ENCODE measurements at places on chromosomes 12 and 14. TPM values are rescaled to one million over a fixed set of nuclear protein-coding genes. Genes with fewer than 3 reads are reported as not detected.
A peak's percentile ranks its signal among the peaks of the same experiment; 100 is the strongest.

C14orf180 gene
- polyA plus RNA-seq: not detected

TBX3 gene
- polyA plus RNA-seq: not detected

KRT71 gene
- polyA plus RNA-seq: not detected

TMEM117 gene
- 7.8 TPM for polyA plus RNA-seq

IGF1 gene
- not detected for polyA plus RNA-seq

YEATS4 gene
- 24.3 TPM for polyA plus RNA-seq

KLRB1 gene
- polyA plus RNA-seq: 0.47 TPM

MLEC gene
- 32.0 TPM for polyA plus RNA-seq

CCDC175 gene
- polyA plus RNA-seq: not detected

TAS2R13 gene
- polyA plus RNA-seq: not detected

- DNase-seq: no peak
- H3K36me3 ChIP-seq: no peaks in the 10 kb centered on the region
- no peak overlapping the region for H3K4me3 ChIP-seq
- peaks cover 28% of the 10 kb centered on the region for H3K4me1 ChIP-seq
- H3K27me3 ChIP-seq: no peaks in the 10 kb centered on the region
These were observed 2.3 kb upstream of the NAA30 start for GRCh38 chr14:57388067-57388466.

- DNase-seq: no peak
- no peaks in the 10 kb centered on the region for H3K4me1 ChIP-seq
- peaks cover 8% of the 10 kb centered on the region for H3K27me3 ChIP-seq
- H3K36me3 ChIP-seq: no peaks in the 10 kb centered on the region
- no peak overlapping the region for H3K4me3 ChIP-seq
- H3K27ac ChIP-seq: no peak overlapping the region
These were observed 8.3 kb upstream of the SPTSSA start for GRCh38 chr14:34470319-34470718.

DNA sequence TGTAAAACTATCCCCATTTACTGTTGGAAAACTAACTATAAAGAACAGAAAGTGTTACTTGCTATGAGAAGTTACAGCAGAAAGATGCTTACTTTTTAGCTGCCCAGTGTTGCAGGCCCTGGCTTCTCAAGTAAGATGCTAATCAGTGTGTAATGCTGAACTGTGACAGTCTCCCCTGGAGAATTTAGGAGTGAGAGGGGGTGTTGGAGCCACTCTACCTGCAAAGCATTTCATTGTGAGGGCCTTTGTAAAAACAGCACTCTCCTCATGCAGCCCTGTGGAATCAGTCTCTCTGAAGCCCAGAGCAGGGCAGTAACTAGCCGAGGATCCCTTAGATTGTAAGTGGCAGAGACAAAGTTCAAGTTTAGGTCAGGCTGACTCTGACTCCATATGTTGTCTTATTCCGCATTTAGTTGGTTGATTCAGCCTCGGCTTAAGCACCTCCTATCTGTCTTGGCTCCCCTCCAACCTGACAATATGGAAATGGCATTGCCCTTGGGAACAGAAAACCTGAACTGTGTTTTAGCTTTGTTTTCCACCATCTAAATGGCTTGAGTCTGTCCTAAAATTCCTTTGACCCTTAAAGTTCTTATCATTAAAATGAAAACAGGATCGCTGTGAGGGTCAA, 141.3 kb downstream of the PRKCH start:
- no peaks in the 10 kb centered on the region for H3K27me3 ChIP-seq
- H3K27ac ChIP-seq: no peak overlapping the region
- DNase-seq: no peak
- peaks cover 16% of the 10 kb centered on the region for H3K4me1 ChIP-seq
- no peaks in the 10 kb centered on the region for H3K36me3 ChIP-seq
- H3K4me3 ChIP-seq: no peak overlapping the region

- peak overlapping the region; percentile 29 for H3K27ac ChIP-seq
- no peak for DNase-seq
- no peaks in the 10 kb centered on the region for H3K27me3 ChIP-seq
- no peak overlapping the region for H3K4me3 ChIP-seq
These were observed 31.2 kb downstream of the CREBL2 start for GRCh38 chr12:12642916-12643315.

- peaks cover 16% of the 10 kb centered on the region for H3K27me3 ChIP-seq
- no peak overlapping the region for H3K4me3 ChIP-seq
- no peak for DNase-seq
- no peaks in the 10 kb centered on the region for H3K4me1 ChIP-seq
These were observed 40.1 kb upstream of the CRY1 start for GRCh38 chr12:107133462-107133861.

- DNase-seq: no peak
- H3K4me1 ChIP-seq: no peaks in the 10 kb centered on the region
- H3K36me3 ChIP-seq: no peaks in the 10 kb centered on the region
- no peak overlapping the region for H3K4me3 ChIP-seq
These were observed 239.5 kb downstream of the GXYLT1 start for GRCh38 chr12:41905073-41905758.

- H3K27me3 ChIP-seq: no peaks in the 10 kb centered on the region
- H3K4me1 ChIP-seq: no peaks in the 10 kb centered on the region
- no peaks in the 10 kb centered on the region for H3K36me3 ChIP-seq
- no peak overlapping the region for H3K4me3 ChIP-seq
- H3K27ac ChIP-seq: no peak overlapping the region
These were observed 450.7 kb downstream of the AACS start for GRCh38 chr12:125515887-125516286.

DNA sequence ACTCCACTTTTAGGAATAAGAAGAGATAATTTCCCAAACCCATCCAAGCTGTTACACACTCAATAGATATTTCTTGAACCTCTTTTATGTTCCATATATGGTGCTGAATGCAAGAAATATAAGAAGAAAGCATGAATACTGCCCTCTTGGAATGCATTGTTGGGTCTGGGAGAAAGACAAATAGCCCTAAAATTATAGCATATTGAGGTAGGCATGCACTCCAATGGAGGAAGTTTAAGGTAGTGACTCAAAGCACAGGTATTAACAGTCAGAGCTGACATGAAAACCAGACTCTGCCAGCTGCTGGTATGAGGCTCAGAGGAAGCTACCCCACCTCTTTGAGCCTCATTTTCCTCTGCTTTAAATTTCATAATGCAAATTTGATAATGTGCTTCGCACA, 261.3 kb upstream of the NOS1 start:
- no peaks in the 10 kb centered on the region for H3K36me3 ChIP-seq
- H3K27me3 ChIP-seq: no peaks in the 10 kb centered on the region
- no peak overlapping the region for H3K27ac ChIP-seq
- H3K4me3 ChIP-seq: no peak overlapping the region
- DNase-seq: no peak
- H3K4me1 ChIP-seq: no peaks in the 10 kb centered on the region

- H3K36me3 ChIP-seq: no peaks in the 10 kb centered on the region
- H3K4me3 ChIP-seq: no peak overlapping the region
- H3K27ac ChIP-seq: no peak overlapping the region
- no peak for DNase-seq
These were observed 28.0 kb downstream of the NOS1 start for GRCh38 chr12:117333331-117333881.

DNA sequence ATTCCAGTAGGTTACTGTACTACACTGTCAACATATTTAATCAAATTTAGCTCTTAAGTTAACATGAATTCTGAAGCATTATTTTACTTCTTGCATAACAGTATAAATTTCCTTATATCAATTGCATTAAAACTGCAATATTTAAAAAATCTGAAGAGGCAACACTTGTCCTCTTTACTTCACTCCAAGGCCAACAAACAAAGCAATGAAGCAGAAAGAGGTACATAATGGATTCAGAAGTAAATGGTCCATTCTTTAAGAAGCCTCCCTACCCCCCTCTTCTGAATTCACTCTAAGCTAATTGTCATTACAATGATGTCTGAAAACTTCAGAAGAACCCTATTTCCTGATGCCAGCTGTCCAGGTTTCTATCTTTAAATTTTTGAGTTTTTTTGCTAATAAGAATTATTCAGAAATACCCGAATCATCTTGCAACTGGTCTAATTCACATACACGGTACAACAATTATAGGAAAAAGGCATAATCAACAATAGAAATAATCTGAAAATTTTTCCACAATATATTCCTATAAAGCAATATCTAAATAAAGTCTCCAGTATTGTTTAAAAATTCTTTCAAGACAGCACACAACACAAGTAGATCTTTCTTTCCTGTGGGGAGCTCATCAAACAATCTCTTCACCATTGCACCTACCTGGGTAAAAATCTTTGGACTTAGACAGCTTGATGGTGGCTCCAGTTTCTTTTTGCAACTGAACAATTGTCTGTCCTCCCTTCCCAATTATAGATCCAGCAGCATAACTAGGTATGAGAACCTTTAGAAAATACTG, 2.9 kb downstream of the NOVA1 start:
- H3K36me3 ChIP-seq: no peaks in the 10 kb centered on the region
- peaks cover 16% of the 10 kb centered on the region for H3K4me1 ChIP-seq
- peaks cover 29% of the 10 kb centered on the region for H3K27me3 ChIP-seq

DNA sequence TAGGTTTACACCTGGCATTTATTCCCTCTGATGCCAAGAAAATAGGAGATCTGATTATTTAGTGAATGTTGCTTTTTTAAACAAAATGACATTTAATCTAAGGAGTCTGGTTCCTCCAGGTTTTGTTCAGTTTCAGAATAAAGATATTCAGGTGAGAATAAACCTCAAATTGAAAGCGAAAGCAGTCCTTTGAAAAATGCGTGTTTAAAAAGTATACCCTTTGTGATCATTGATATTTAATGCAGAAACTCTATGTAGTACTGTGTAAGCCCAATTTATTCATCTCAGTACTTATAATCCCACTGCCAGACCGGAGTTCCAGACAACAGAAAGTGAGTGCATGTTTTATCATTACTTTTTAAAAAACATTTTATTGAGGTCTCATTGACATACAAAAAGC, 210.2 kb downstream of the KCNC2 start:
- H3K36me3 ChIP-seq: no peaks in the 10 kb centered on the region
- H3K4me3 ChIP-seq: no peak overlapping the region
- H3K4me1 ChIP-seq: no peaks in the 10 kb centered on the region

- H3K27me3 ChIP-seq: no peaks in the 10 kb centered on the region
- no peak for DNase-seq
- H3K36me3 ChIP-seq: peaks cover 19% of the 10 kb centered on the region
- H3K4me1 ChIP-seq: peaks cover 58% of the 10 kb centered on the region
- peak overlapping the region; percentile 79 for H3K4me3 ChIP-seq
- H3K27ac ChIP-seq: peak overlapping the region; percentile 94
These were observed 58.5 kb downstream of the PLXNC1 start for GRCh38 chr12:94206886-94207285.

DNA sequence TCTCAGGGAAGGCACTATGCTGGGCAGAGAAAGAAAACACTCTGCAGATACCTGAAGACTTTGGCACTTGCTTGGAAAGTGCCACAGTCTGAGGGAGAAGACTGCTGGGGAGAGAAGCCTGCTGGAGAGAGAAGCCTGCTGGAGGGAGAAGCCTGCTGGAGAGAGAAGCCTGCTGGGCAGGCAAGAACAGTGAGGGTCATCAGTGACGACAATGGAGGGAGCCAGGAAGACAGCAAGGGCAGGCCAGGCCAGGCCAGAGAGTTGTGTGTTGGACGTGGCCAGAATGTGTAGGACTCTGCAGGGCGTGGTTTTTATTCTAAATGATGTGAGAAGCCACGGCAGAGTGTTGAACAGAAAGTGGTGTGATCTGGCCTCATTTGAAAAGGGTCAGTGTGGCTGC, 185.3 kb upstream of the ABCD2 start:
- no peak overlapping the region for H3K27ac ChIP-seq
- H3K27me3 ChIP-seq: no peaks in the 10 kb centered on the region
- DNase-seq: no peak
- no peak overlapping the region for H3K4me3 ChIP-seq

GRCh38 chr12:102385343-102385742, 95.0 kb downstream of the IGF1 start:
- DNase-seq: no peak
- H3K36me3 ChIP-seq: no peaks in the 10 kb centered on the region
- no peaks in the 10 kb centered on the region for H3K4me1 ChIP-seq
- H3K4me3 ChIP-seq: no peak overlapping the region

DNA sequence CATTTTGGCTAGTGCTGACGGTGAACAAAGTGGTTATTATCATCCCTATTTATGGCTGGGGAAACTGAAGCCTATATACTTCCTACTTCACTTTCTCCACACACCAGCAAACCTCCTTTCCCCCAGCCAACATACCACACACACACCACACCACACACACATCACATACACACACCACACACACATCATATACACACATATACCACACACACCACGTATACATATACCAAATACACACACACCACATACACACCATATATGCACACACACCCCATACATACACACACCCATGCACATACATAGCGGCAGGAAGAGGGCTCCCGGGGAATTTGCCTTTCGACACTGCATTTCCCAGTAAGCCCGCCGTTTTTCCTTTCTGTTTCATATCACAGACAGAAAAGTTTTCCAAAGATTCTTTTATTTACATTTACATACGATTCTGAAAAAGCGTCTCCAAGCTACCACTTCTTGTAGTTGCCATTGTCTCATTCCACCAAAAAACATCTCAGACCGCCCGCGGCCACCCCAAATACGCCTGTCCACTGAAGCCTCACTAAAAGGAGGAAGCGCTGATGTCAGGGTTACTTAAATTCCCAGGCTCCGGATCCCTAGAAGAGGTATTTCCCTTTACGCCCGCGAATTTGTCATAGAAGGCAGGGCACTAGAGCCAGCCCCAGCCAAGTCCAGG, 823 bp upstream of the RAB5B start:
- peaks cover 17% of the 10 kb centered on the region for H3K4me1 ChIP-seq
- H3K4me3 ChIP-seq: no peak overlapping the region
- H3K27ac ChIP-seq: no peak overlapping the region

- no peaks in the 10 kb centered on the region for H3K4me1 ChIP-seq
- no peaks in the 10 kb centered on the region for H3K36me3 ChIP-seq
- no peak overlapping the region for H3K4me3 ChIP-seq
- no peak overlapping the region for H3K27ac ChIP-seq
- DNase-seq: no peak
- no peaks in the 10 kb centered on the region for H3K27me3 ChIP-seq
These were observed 8.8 kb upstream of the BAZ1A start for GRCh38 chr14:34883954-34884353.

GRCh38 chr12:41980390-41980789, 164.3 kb downstream of the GXYLT1 start:
- H3K27me3 ChIP-seq: peaks cover 4% of the 10 kb centered on the region
- H3K36me3 ChIP-seq: no peaks in the 10 kb centered on the region
- H3K27ac ChIP-seq: no peak overlapping the region
- no peak overlapping the region for H3K4me3 ChIP-seq

- H3K4me3 ChIP-seq: no peak overlapping the region
- H3K27ac ChIP-seq: no peak overlapping the region
- no peaks in the 10 kb centered on the region for H3K27me3 ChIP-seq
These were observed 4.0 kb downstream of the PRKAG1 start for GRCh38 chr12:49014547-49014946.

Data from naive B cell (primary cell).